GM23338 (cell line): ENCODE measurements at places on chromosomes 11 and 22. TPM values are rescaled to one million over a fixed set of nuclear protein-coding genes. Genes with fewer than 3 reads are reported as not detected.

- DNase-seq = no peak
- no peaks in the 10 kb centered on the region for H3K27me3 ChIP-seq
- H3K4me3 ChIP-seq = no peak overlapping the region
- 0 out of 2 replicates have a peak, but pooled peaks cover 4% of the 10 kb centered on the region for H3K36me3 ChIP-seq
Observed at GRCh38 chr22:47277531-47277930, 515.1 kb downstream of the TBC1D22A start.

- no peak for DNase-seq
- peaks cover 11% of the 10 kb centered on the region; the same call in 1 of the 2 replicates for H3K27me3 ChIP-seq
- H3K4me1 ChIP-seq = peaks cover 8% of the 10 kb centered on the region; the same call in 1 of the 2 replicates
- H3K27ac ChIP-seq = no peak overlapping the region
Observed at GRCh38 chr11:44623341-44623730, 57.9 kb downstream of the CD82 start.

- no peak overlapping the region for H3K4me3 ChIP-seq
- peaks cover 18% of the 10 kb centered on the region for H3K4me1 ChIP-seq
- no peak for DNase-seq
- H3K27me3 ChIP-seq = no peaks in the 10 kb centered on the region
- H3K27ac ChIP-seq = no peak overlapping the region
Observed at GRCh38 chr11:126547691-126548090, 192.2 kb downstream of the ST3GAL4 start.

DNA sequence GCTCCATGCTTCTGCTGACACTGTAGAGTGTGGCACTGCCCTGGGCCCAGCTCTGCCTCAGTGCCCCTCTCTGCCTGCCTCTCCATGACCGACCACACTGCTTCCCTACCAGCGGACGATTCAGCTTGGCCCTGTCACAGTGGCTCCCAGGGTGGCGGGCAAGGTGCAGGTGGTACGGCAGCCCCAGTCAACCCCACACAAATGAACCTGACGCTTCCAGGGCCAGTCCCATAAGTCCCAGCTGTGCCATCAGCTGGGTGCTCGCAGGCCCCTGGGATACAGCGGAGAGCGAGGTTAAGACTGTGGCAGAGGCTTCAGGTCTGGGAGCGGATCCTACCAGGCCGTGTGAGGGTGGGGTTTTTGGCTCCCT lies 134.8 kb downstream of the LDLRAD3 start:
- H3K27me3 ChIP-seq = no peaks in the 10 kb centered on the region
- H3K36me3 ChIP-seq = peaks cover 5% of the 10 kb centered on the region; the same call in 1 of the 2 replicates
- no peak for DNase-seq
- no peak overlapping the region for H3K27ac ChIP-seq

- H3K4me3 ChIP-seq = no peak overlapping the region
- H3K27ac ChIP-seq = no peak overlapping the region
- peaks cover 10% of the 10 kb centered on the region for H3K4me1 ChIP-seq
- DNase-seq = no peak
Observed at GRCh38 chr22:22111267-22111751, 128.7 kb upstream of the TOP3B start.

Gene SLC22A6
- not detected in 2 replicates for total RNA-seq

Gene SH3BP1
- total RNA-seq = 46.7 and 50.4 TPM in 2 replicates
